ENCODE measurements at places on chromosomes 4 and X.
A peak's percentile ranks its signal among the peaks of the same experiment; 100 is the strongest.

DNA sequence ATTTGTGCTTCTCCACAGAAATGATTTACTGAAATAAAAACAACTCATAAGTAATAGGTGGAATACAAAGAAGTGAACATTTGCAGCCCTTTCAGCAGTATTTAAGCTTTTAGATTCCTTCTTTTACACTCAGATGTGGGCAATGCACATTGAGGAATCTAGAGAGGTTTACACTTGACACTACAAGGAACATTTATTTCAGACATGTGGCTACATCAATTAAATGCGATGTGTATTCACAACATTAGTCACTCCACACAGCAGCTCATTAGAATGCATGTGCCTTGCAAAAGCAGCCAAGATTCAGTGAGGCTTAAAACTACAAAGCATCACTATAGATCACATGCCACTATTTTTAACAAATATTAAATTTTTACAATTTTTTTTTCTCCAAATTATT, 480.7 kb downstream of the INPP4B start:
- peak; percentile 38 for DNase-seq

DNA sequence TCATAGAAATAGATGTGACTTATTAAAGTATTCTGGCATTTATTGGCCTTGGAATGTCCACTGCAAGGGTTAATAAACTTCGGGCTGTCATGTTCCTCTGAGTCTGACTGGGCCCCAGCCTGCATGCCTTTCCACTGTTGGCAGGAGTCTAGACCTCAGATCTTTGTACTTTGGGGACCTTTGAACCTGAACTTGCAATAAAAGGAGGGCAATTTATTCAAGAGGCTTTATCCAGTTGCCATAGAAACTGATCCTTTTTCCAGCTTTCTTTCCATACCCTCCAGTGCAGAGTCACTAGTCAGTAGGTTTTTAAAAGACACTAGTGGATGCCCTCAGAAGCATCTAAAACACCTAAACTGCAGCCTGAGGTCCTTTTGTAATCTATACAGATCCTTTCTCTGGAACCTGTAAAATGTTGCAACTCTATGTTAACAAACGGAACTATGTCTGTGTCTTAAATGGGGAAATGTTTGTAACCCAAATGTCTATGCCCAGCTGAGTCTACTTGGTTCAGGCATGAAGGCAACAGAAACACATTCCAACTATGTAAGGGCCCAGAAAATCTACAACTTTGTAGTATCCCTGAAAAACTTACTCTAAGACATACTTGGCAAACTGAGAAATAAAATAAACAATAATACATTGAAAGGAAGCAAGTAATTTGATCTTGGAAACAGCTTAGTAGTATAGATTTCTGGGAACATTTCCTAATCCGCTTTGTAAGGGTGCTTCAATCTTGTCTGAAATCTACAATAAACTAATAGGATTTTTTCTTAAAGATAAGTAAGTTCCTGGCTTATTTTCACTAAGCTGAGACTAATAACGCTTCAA, 41.5 kb downstream of the SOWAHB start:
- DNase-seq: peak; percentile 66

DNA sequence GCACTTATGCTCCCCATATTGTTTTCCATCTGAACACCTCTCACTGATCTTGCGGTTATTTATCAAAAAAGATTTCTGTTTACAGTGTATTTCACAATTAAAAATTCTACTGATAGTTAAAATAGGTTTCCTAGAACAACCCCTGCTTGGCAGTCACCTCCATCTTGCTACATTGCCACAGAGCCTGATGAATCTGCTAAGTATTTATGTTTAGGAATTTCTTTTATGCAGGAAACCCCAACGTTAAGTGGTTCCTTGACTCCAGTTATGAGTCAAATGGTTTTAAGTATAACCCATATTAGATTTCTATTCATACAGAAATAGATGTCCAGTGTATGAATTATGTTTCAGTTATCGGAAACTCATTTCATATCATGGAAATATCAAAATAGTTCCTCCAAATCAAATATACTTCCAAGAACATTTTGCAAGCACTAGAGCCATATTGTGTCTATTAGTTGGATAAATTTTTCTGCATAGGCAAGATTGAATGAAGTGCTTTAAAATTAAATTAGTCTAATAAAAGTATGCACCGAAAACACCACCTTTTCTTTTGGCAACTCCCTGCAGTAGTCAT, 20.6 kb downstream of the GALNT7 start:
- DNase-seq: peak; percentile 55

- no peak for DNase-seq
These were observed 222.4 kb downstream of the HHIP start for GRCh38 chr4:144868309-144868708.

GRCh38 chrX:109268340-109268739, 213.5 kb downstream of the GUCY2F start:
- DNase-seq: no peak

DNA sequence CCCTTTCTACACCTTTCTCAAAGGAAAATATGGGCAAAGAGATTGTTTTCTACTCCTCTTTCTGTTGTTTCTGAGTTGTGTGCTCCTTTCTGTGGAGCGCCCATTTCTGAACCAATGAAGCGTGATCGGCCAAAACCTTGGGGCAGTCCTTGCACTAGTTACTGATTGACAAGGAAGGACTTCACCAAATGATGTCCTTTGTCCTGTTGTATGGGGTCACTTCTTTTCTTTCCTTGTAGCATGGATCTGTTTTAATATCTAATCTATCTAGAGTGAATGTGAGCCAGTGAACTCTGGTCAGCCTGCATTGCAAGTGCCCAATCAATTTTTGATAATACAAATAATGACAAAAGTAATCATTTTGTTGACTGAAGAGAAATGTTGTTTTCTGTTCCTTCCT, 94.5 kb downstream of the EGF start:
- no peak for DNase-seq

GRCh38 chr4:184265546-184266351, 48.1 kb upstream of the ENPP6 start:
- DNase-seq: peak; percentile 48

- DNase-seq: no peak
These were observed 560.8 kb downstream of the FGF13 start for GRCh38 chrX:138150709-138151108.
